Tongue (tissue), 3 donors: ENCODE measurements at places on chromosomes 6 and 20. TPM values are rescaled to one million over a fixed set of nuclear protein-coding genes. Genes with fewer than 3 reads are reported as not detected.

GRCh38 chr6:56244089-56244488, 3.3 kb downstream of the COL21A1 start:
- DNase-seq, result no peak

The PSORS1C1 gene
- total RNA-seq, result 0.41 TPM

DNA sequence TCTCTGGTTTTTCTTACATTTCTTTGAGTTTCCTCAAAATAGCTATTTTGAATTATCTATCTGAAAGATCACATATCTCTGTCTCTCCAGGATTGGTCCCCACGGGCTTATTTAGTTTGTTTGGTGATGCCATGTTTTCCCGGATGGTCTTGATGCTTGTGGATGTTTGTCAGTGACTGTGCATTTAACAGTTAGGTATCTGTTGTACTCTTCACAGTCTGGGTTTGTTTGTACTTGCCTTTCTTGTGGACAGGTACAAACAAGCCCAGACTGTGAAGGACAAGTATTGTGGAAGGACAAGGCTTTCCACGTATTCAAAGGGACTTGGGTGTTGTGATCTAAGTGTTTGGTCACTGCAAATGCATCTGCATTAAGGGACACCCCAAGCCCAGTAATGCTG, 49.9 kb upstream of the TOP1 start:
- no peak for DNase-seq

- peak; percentile 25 for DNase-seq
These were observed 712 bp downstream of the ABHD16A start for GRCh38 chr6:31702405-31702818.

DNA sequence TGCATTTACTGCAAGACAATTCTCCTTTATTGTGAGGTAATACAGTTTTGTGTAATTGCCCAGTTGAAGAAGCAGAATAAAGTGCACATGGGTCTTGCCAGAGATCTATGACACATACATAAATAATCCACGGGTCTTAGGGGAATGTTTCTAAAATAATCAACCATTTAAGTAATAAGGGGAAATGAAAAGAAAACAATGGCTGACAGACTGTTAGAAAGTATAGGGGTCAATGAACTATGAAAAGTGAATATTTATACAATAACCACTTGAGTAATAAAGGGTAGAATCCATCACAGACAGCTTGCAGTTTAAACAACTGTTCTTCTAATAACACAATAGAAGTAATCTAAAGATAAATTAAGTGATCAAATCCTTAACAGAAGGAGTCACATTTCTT, 477.2 kb downstream of the EYS start:
- no peak for DNase-seq

DNA sequence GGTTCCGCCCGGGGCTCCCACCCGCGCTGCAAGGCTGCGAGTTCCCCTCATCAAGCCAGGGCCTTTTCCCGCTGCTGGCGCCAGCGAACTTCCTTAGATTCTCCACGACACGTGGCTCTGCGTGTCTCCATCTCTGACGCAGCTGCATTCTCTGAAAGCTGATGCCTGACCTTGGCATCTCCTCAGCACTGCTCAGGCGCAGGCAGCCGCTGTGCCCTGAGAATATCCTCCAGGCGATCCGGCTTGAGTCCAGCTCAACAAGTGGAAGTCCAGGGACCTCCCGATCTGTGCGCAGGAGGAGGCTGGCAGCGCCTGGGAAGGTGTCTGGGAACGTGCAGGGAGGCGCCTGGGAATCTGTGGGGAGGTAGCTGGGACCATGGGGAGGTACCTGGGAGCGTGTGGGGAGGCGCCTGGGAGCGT, 171.2 kb upstream of the THBS2 start:
- DNase-seq, result peak; percentile 39

GRCh38 chr6:7087491-7087979, 20.2 kb upstream of the RREB1 start:
- DNase-seq, result no peak

DNA sequence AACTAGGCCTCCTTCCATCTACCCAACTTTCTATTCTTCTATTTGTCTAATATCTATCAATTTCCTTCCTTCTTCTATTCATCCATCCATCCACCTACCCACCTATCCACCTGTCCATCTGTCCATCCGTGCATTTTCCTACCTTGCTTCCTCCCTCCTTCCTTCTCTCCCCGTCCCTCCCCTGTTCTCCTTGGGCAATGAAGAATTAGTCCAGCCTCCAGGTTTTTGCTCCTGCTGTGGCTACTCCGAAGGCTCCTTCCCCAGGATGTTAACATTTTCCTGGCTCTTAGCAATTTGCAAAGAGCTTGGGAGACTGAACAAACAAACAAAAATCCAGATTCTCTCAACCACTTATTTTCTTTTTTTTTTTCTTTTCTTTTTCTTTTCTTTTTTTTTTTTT, 81.6 kb downstream of the KCNB1 start:
- DNase-seq, result peak; percentile 75

The CLIC5 gene
- 18.1 TPM for total RNA-seq

- no peak for DNase-seq
These were observed 450.0 kb upstream of the POU3F2 start for GRCh38 chr6:98384334-98384733.

The LRFN2 gene
- 0.72 TPM for total RNA-seq

GRCh38 chr6:43871284-43871683, 101.3 kb downstream of the VEGFA start:
- DNase-seq, result no peak

- DNase-seq, result no peak
These were observed 27.4 kb downstream of the BTBD9 start for GRCh38 chr6:38612143-38612965.

DNA sequence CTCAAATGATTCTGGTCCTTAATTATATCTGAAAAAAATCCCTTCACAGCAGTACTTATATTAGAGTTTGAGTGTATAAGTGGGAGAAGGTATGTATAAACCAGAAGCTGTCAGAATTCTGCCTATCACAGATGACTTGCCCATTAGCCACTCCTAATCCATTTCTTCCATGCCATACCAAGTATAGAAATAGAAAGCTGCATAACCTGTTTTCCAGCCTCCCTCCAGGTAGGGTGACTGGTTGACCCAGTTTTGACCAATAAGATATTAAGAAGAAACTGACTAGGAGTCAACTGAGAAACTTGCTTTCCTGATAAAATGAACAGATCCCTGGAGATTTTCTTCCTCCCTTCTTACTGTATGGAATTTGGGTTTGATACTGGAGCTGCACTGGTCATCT, 112.2 kb upstream of the GRIK2 start:
- DNase-seq, result no peak

GRCh38 chr6:90080876-90081481, 186.7 kb downstream of the GJA10 start:
- no peak for DNase-seq

DNA sequence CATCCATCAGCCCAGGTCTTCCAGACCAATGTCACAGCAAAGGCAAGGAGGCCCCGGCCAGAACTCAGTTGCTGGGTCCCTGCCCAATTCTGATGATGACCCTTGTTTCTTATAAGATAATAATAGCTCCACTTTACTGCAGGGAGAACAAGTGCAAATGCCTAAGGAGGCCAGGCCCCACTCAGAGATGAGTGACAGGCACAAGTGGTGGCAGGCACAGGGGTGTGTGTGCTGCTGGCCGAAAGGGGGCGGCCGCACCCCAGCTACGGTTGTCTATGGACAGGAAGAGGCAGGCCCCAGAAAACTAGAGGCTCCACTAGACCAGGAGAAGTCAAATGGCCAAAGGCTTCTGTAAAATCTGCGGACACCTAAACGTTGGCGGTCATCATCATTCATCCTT, 28.6 kb downstream of the GNAS-AS1 start:
- DNase-seq, result peak; percentile 94

The SAMD3 gene
- 4.8 TPM for total RNA-seq

The MMP24 gene
- total RNA-seq, result 0.10 TPM

- DNase-seq, result no peak
These were observed 16.7 kb downstream of the TSBP1 start for GRCh38 chr6:32355018-32355417.
